Endothelial cell of umbilical vein (primary cell): ENCODE measurements at places on chromosomes 4 and X. TPM values are rescaled to one million over a fixed set of nuclear protein-coding genes. Genes with fewer than 3 reads are reported as not detected.

DNA sequence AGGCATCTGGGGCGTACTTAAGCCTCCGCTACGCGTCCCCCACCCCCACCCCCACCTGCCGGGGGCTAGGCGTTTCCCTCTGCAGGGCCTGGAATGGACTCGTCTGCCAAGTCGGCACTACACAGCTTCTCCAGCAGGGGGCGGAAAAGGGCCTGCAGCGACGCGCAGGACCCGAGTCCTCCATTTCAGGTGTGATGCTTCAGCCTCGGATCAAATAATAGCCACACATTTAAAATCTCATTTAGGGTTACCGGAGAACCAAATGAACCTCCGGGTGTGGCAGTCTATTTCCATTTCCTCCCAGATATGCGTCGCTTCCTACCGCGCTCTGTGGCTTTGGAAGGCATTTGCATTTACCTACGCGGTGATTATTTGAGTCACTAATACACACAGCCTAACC, 2.9 kb downstream of the PAK3 start:
- no peak overlapping the region for H3K27ac ChIP-seq
- H3K4me3 ChIP-seq: no peak overlapping the region
- H3K27me3 ChIP-seq: no peaks in the 10 kb centered on the region
- no peak for DNase-seq
- H3K36me3 ChIP-seq: no peaks in the 10 kb centered on the region
- H3K4me1 ChIP-seq: no peaks in the 10 kb centered on the region

DNA sequence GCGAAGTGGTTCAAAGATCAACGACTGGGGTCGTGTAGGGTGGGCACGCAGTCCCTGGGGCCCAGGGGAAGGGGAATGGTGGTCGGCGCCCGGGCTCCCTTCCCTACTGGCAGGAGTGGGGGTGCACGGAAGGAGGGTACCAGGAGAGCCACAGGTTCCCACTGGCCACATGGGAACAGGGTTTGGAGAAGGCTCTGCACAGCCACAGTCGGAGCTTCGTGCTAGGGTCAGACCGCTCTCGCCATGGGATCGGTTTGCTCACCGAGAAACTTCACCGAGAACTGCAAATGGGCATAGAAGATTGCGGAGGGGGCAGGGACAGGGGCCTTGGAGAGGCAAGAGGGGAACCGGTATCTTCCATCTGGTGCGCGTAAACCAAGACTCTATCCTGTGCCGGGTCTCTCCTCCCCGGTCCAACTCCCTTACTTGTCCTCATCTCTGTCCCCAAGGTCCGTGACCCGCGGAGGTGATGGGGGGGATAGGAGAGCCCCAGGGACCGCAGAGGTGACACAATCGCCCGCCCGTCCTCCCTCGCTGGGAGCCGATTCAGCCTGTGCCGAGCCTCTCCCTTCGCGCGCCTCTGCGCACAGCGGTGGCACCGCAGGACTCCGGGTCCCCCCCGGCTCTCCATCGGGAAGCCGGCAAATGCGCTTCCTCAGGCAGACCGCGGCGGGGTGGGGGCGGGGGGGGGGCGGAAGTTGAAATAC, 1.0 kb downstream of the SCD5 start:
- peak; percentile 40 for DNase-seq
- peaks cover 25% of the 10 kb centered on the region for H3K4me1 ChIP-seq
- no peaks in the 10 kb centered on the region for H3K36me3 ChIP-seq

The GRIA2 gene
- not detected in 2 replicates for total RNA-seq

DNA sequence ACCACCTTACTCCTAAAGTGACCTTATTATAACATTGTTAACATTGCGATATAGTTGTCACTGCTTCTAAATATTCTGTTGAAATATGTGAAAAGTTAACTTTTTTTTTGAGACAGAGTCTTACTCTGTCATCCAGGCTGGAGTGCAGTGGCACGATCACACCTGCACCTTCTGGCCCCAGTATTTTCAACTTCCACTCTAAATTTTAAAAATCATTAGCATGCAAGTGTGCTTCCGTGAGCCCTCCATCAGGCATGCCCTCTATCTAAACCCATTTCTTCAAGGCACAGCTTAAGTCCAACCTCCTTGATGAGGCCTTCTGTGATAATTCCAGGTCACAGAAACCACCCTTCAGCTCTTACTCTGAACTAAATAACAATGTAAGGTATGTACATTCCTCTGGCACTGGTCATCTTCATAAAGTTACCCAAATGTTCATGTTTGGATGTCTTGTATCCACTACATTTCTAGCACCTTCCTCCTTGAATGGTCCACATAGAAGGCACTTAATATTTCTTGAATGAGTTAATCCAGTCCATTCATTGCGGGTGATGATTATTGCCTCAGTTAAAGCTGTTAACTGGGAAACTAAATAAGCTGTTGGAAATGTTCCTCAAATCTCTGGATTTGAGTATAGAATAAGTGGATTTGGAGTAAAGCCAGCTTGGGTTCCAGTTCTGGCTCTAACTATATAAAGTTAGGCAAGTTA, 38.6 kb upstream of the TMEM131L start:
- H3K4me3 ChIP-seq: no peak overlapping the region
- DNase-seq: no peak
- no peaks in the 10 kb centered on the region for H3K36me3 ChIP-seq
- H3K4me1 ChIP-seq: no peaks in the 10 kb centered on the region

- H3K36me3 ChIP-seq: no peaks in the 10 kb centered on the region
- H3K4me1 ChIP-seq: no peaks in the 10 kb centered on the region
- no peaks in the 10 kb centered on the region for H3K27me3 ChIP-seq
- H3K27ac ChIP-seq: no peak overlapping the region
- DNase-seq: no peak
These were observed 14.0 kb downstream of the TAPT1 start for GRCh38 chr4:16212138-16212782.

GRCh38 chrX:154409222-154409871, at the start of gene DNASE1L1:
TSS of gene DNASE1L1 (minus strand) at chrX:154409254. CDS start at chrX:154405568, 3,686 bp downstream.
- peaks cover 22% of the 10 kb centered on the region for H3K4me1 ChIP-seq
- peak within 1 kb of the TSS; percentile 69 for H3K27ac ChIP-seq
- no peaks in the 10 kb centered on the region for H3K27me3 ChIP-seq
- peak; percentile 92 for DNase-seq

- peaks cover 26% of the 10 kb centered on the region for H3K4me1 ChIP-seq
- no peaks in the 10 kb centered on the region for H3K27me3 ChIP-seq
- no peak overlapping the region for H3K27ac ChIP-seq
These were observed 2.7 kb upstream of the MGARP start for GRCh38 chr4:139282721-139283075.

The NHS gene
- 0.46 and 1.1 TPM in 2 replicates for total RNA-seq

- H3K4me1 ChIP-seq: peaks cover 8% of the 10 kb centered on the region
- DNase-seq: peak; percentile 21
- H3K4me3 ChIP-seq: peak overlapping the region; percentile 68
- H3K27me3 ChIP-seq: peaks cover 6% of the 10 kb centered on the region
- no peaks in the 10 kb centered on the region for H3K36me3 ChIP-seq
These were observed 772 bp downstream of the CYP4V2 start for GRCh38 chr4:186192066-186192612.

The FAM9C gene
- not detected in 2 replicates for total RNA-seq

The NPFFR2 gene
- 0.23 TPM in 1 of 2 replicates, not detected in the other for total RNA-seq

GRCh38 chr4:136935871-136936270, 596.4 kb downstream of the PCDH18 start:
- no peaks in the 10 kb centered on the region for H3K4me1 ChIP-seq
- no peak overlapping the region for H3K27ac ChIP-seq
- no peaks in the 10 kb centered on the region for H3K27me3 ChIP-seq
- DNase-seq: no peak

DNA sequence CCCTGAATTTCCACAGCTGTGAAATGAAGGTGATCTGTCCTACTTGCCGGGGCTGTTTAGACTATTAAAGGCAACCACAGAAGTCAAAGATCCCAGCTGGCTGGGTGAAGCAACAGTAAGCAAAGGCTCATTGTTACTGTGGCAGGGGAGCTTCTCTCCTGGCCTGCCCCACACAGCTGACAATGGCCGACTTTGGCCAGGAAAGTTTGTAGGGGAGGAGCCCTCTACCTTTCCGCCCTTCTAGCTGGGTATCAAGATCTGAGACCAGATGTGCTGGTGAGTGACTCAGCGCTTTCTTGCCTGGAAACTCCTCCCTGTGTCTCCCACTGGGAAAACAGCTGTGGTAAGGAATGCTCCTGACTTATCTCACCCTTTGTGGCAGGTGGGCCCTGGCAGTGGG, 21.1 kb downstream of the RASSF6 start:
- no peaks in the 10 kb centered on the region for H3K27me3 ChIP-seq
- no peak overlapping the region for H3K4me3 ChIP-seq
- no peak overlapping the region for H3K27ac ChIP-seq
- H3K4me1 ChIP-seq: no peaks in the 10 kb centered on the region
- H3K36me3 ChIP-seq: no peaks in the 10 kb centered on the region

- H3K27me3 ChIP-seq: no peaks in the 10 kb centered on the region
- DNase-seq: no peak
- no peak overlapping the region for H3K27ac ChIP-seq
- no peak overlapping the region for H3K4me3 ChIP-seq
These were observed 228.4 kb downstream of the SPRY1 start for GRCh38 chr4:123624959-123625358.

DNA sequence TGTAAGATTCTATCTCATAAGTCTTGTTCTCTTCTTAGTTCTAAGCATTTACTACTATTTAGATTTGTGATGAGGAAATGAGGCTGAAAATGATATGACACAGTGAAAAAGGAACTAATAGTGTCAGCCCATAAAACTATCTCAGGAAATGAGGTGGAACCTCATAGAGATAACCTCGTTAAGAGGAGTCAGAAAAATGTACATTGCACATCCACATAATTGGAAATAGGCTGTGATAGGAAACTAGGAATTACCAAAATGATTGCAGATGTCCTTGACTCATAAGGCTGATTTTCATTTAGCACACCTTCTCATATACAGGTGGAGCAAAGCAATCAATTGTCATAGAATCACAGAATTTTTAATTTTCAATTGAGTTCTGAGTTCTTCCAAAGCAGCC, 26.8 kb downstream of the ANXA10 start:
- no peak overlapping the region for H3K27ac ChIP-seq
- H3K4me1 ChIP-seq: peaks cover 6% of the 10 kb centered on the region
- DNase-seq: peak; percentile 16
- no peaks in the 10 kb centered on the region for H3K27me3 ChIP-seq

DNA sequence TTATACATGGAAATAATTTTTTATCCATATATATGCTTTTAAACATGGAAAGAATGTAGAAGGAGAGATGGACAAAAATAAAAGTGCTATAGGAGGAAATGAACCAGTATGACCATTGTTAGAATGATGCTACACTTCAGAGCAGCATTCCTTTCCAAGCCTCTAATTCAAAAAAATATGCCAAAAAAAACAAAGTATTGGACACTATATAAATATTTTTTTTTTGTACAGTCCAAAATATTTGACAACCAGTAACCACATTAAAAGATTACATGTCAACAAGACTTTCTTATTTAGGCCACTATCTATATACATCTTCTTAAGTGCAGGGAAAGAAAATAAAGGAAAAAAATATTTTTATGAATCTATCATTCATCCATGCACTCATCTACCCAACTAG, 198.6 kb downstream of the LRBA start:
- peak; percentile 52 for DNase-seq
- H3K36me3 ChIP-seq: no peaks in the 10 kb centered on the region
- no peaks in the 10 kb centered on the region for H3K4me1 ChIP-seq
- no peaks in the 10 kb centered on the region for H3K27me3 ChIP-seq
- no peak overlapping the region for H3K27ac ChIP-seq

DNA sequence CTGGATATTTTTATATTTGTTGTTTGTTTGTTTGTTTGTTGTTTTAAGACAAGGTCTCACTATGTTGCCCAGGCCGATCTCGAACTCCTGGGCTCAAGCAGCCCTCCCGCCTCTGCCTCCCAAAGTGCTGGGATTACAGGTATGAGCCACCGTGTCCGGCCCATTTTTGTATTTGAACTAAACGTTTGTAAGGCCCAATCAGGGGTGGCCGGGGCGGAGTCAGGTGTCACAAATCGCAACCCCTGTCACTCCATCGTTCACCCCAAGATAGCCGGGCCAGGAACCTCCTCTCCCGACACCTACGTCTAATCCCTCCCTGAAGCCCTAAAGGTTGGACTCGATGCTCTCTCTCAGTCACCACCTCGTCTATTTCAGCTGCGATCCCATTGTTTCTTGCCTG, 722 bp upstream of the EFHC2 start:
- H3K27ac ChIP-seq: no peak overlapping the region
- no peaks in the 10 kb centered on the region for H3K27me3 ChIP-seq
- H3K4me3 ChIP-seq: no peak overlapping the region
- no peaks in the 10 kb centered on the region for H3K36me3 ChIP-seq
- no peaks in the 10 kb centered on the region for H3K4me1 ChIP-seq

DNA sequence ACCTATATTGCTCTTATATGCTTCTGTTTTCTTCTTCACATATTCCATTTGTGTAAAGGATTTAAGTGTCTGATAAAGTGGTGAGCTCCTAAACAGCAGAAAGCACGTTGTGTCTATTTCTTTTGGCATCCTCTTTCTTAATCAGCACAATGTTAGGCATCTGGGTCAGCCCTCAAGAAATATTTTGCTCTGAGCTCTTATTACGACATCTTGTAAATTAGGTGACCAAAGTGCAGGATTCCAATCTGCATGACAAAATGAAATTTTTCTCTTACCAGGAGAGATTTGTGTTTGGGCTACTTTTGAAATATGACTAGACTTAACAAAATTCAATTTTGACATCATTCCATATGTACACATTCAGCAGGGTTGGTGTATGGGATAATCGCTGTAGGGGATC, 210.0 kb upstream of the IGFBP7 start:
- H3K4me1 ChIP-seq: no peaks in the 10 kb centered on the region
- no peaks in the 10 kb centered on the region for H3K36me3 ChIP-seq
- H3K27me3 ChIP-seq: no peaks in the 10 kb centered on the region
- no peak overlapping the region for H3K27ac ChIP-seq

GRCh38 chr4:141705048-141705746, 68.8 kb downstream of the IL15 start:
- no peaks in the 10 kb centered on the region for H3K36me3 ChIP-seq
- no peaks in the 10 kb centered on the region for H3K4me1 ChIP-seq
- H3K27ac ChIP-seq: no peak overlapping the region
- H3K27me3 ChIP-seq: no peaks in the 10 kb centered on the region
- DNase-seq: no peak

DNA sequence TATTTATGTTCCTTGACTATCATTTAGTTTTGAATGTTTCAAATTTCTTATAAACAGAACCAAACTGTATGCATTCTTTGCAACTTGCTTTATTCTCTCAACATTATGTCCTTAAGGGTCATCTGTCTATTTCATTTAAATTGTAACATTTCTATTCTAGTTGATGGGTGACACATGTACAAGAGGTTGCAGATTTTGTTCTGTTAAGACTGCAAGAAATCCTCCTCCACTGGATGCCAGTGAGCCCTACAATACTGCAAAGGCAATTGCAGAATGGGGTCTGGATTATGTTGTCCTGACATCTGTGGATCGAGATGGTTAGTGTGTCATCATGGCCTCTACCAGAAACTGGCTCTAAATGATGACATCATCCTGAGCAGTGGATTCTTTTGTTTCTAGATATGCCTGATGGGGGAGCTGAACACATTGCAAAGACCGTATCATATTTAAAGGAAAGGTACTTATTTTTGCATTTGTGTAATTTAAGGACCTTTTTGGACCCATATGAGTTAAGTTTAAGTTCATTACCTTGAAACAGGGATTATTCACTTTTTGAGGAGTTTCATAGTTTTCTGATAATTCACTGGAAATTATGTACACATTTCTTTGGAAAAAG, 6.1 kb downstream of the LIAS start:
- no peaks in the 10 kb centered on the region for H3K36me3 ChIP-seq
- no peaks in the 10 kb centered on the region for H3K27me3 ChIP-seq
- H3K4me3 ChIP-seq: no peak overlapping the region
- peak; percentile 54 for DNase-seq
- H3K4me1 ChIP-seq: peaks cover 4% of the 10 kb centered on the region

- H3K36me3 ChIP-seq: no peaks in the 10 kb centered on the region
- H3K4me3 ChIP-seq: no peak overlapping the region
- H3K27ac ChIP-seq: no peak overlapping the region
- no peaks in the 10 kb centered on the region for H3K27me3 ChIP-seq
These were observed 2522.1 kb downstream of the ARAP2 start for GRCh38 chr4:33722254-33722653.
